ENCODE measurements at places on chromosomes 4 and X.

DNA sequence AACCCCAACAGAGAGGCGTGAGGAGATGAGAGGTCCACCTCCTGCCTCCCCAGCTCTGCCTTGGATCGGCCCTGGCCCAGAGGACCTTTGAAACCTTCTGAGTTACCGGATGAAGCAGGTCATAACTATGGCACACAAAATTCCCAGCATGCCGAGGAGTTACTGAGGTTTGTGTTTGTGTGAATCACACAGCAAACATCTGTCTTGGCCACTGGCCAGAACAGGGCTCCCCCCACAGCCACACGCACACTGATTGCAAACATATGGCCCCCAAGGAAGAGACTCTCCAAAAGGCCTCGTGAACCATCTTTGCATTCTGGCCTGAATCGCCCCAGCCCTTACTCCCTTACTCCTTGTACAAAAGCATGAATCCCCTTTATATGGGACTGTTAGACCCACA, 18.9 kb downstream of the RPS4X start:
- DNase-seq, result no peak

DNA sequence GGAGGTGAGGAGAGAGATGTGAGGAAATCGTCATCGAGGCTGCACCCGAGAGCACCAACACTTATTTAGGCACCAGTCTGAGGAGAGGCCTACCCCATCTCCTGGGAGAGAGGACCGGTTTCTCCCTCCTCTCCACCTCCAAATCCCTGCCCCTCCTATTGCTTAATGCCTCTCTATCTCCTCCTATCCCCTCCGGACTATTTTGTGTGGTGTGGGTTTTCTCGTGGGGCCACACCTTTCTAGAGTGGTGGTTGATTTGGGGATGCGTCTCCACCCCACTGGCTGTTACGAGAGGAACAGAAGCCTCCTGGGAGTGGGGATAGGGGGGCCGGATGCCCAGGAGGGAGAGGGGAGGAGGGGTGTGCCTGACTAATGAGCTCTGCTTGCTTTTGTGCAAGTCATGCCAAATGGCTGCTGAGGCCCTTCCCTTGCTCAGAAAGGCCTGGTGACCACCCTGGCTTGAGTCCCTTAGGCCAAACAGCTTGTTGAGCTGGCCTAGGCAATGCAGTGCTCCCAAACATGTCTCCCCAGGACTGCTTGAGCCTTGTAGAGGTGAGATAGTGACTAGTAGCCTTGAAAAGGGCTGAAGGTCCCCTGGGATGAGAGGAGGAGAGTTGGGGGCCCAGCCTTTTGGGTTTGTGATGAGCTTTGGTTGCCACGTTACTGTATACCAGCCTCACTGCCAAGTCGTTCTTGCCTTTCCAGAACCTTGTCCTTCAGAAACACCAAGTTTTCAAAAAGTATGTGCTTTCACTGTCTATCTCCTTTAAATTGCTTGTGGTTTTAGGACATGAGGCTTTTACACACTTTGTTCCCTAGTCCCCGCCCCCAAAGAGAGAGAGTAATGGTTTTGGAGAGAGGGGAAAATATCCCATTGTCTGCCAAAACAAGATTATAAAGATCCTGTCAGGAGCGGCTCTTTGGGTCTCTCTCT, 1.2 kb downstream of the MSN start:
- peak; percentile 74 for DNase-seq

- DNase-seq, result no peak
Measured at GRCh38 chr4:35238793-35239192, 1005.5 kb downstream of the ARAP2 start.

DNA sequence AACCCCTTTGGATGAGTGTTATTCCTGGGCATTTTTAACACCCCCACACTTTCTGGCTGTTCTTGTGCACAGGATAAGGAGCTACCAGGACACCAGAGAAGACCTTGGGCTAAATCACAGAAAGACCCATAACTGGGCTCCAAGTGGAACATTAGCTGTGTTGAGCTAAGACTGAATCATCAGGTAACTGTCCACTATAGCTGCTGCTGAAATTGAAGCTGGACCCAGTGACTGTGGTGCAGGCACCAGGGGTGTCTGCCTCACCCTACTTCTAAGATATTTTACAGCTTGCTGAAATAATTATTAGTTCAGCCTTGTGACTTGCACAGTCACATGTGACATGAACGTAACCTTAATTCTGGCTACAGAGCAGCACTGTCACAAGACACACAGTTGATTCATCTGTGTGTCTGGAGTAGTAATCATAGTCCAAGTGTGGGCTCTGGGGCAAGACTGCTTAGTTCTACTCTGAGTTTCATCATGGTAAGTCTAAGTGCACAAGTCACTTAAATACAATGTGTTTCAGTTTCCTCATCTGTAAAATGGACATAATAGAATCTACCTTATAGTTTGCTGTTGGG, 127.4 kb downstream of the SLC39A8 start:
- DNase-seq, result no peak

- no peak for DNase-seq
Measured at GRCh38 chr4:11397146-11397545, 31.5 kb downstream of the HS3ST1 start.

- no peak for DNase-seq
Measured at GRCh38 chr4:147365396-147365795, 115.5 kb upstream of the EDNRA start.

GRCh38 chrX:56766554-56767347, 37.7 kb downstream of the NBDY start:
- DNase-seq, result no peak

GRCh38 chr4:19707876-19708275, 543.8 kb upstream of the SLIT2 start:
- no peak for DNase-seq

DNA sequence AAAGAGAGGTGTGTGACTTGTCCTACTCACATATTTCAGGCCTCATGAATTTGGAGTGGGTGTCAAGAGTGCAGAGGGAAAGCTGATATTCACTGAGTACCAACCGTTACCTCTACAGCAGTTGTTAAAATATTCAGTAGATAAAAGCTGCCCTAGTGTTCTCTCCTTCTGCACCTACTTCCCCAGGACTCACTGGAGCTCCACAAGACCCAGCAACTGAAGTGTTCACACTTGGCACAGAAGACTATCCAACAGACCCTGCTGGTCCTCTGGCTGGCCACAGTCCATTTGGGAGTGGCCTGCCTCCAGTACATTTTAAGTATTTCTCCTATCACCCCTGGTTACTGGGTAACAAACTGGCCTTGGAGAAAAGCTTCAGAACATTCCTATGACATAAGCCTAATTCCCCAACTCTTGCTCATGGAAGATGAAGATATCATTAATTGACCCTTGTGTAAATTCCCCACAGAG, 70.8 kb downstream of the PPARGC1A start:
- DNase-seq, result peak; percentile 68

GRCh38 chr4:2484993-2485392, 16.1 kb downstream of the RNF4 start:
- DNase-seq, result peak; percentile 87

DNA sequence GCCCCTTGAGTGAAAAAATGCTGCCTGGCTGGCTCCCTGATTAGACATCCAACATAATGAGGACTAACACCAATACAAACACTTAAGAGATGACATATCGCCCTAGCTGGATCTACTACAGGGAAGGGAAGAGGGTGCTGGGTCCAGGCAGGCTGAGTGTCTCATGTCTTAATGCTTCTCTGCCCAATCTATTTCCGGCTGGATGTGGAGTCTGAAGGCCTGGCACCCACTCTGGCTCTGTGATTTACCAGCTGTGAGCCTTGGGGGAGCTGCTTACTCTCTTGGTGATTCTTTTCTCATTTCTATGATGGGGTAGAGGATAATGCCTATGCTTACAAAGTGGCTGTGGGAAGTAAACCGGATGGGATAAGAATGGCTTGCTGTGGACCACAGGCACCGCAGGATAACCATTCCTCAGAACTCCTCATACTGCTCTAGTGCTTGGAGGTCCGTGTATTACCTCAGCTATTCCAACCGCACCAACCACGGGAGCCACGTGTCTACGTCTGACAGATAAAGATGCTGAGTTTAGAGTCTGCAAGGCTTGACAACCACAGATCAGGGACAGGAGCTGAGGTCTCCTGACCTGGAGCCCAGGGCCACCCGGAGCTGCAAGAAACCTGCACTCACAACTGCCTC, 161.7 kb downstream of the AFAP1 start:
- DNase-seq, result no peak

DNA sequence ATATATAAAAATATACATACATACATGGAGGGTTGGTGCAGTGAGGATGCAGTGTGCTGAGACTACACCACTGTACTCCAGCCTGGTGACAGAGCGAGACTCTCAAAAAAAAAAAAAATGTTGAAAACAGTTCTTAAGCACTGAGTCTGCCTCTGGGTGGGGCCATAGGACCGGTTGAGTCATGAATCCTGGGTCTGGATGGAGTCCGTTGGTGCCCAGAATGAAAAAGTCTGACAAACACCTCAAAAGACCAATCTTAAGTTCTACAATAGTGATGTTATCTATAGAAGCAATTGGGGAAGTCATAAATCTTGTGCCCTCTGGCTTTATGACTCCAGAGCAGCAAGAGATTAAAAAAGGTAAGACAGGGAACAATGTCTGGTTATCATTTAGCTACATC, 70.4 kb downstream of the FGFBP1 start:
- DNase-seq, result no peak

DNA sequence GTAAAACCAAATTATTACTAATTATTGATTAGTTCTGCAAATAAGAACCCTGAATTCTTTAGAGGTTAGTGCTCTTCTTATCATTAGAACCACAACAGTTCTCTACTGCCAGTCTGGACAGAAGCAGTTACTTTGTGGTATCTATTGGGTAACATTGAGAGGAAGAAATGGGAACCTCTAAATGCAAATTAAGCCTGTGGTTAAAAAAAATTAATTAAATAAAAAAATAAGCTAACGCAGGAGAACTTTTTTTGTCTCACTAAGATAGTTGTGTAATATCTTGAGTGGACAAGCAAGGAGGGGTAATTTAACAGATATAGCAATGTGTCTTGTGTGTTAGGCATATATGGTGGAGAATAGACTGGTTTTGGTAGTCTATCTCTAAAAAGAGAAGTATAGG, 32.9 kb upstream of the TET2 start:
- DNase-seq, result no peak

- no peak for DNase-seq
Measured at GRCh38 chr4:109864134-109864533, 16.2 kb downstream of the LRIT3 start.

DNA sequence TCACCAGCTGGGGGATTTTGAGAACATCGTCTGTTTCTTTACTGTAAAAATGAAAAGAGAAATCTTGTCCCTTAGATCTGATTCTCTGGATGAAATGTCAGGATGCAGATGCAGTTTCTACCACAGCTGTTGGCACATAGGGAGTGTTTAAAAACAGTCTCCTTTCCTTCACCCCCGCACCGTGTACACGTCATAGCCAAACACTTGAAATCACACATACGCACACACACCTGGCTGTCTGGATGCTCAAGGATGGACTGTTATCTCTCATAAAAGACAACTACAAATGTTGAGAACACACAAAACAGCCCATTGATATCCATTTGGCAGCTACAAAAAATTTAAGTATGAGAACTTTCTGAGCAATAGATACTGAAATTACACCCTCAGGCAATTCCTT, 275.8 kb upstream of the CLNK start:
- no peak for DNase-seq

DNA sequence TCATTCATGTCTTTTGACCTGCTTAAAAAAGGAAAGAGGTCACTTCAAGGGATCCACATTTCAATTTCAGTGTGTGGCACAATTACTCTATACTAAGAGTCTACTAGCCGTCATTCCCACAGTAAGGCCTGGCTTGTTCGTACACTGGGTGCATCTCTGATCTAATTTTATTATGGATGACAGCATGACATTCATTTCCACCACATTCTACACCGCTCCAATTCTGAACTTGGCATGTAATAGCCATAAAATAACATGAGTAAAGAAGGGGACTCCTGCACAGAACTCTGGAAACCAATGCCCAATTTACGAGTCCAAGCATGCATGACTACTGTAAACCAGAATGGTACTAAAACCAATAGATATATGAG, 51.1 kb downstream of the HAND2 start:
- no peak for DNase-seq

DNA sequence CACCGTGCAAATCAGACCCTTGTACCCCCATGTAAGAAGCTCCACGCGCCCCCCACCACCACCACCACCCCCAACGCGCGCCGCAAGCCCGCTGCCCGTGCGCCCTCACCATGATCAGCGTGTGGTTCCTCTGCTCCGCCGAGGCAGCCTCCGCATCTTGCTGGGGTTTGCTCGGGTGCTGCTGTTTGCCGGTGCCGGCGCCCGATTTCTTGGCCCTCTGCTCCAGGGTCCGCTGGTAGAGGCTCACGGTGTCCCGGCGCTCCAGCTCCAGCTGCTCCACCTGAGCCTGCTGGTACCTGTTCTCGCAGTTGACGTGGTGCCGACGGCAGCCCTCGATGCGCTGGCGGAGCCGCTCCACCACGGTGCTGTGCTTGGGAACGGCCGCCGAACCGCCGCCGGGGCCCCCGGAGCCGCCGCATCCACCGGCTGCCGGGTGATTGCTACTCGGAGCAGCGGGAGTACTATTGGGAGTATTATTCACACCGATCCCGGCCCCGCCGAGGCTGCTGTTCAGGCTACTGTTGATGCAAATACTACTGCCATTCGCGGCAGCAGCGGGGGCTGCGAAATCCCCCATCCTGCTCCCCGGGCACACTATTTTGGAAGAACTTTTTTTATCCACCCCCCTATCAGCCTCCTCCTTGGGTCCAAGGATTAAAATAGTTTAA, 1.1 kb downstream of the MAML3 start:
- peak; percentile 84 for DNase-seq

Data from right cardiac atrium (tissue), 5 donors.